Panc1 (cell line): ENCODE measurements at places on chromosomes 5 and 9.

- no peak for DNase-seq
Observed at GRCh38 chr9:95399261-95399660, 81.8 kb upstream of the FANCC start.

GRCh38 chr5:103264508-103264907, 5.9 kb downstream of the MACIR start:
- DNase-seq = no peak

DNA sequence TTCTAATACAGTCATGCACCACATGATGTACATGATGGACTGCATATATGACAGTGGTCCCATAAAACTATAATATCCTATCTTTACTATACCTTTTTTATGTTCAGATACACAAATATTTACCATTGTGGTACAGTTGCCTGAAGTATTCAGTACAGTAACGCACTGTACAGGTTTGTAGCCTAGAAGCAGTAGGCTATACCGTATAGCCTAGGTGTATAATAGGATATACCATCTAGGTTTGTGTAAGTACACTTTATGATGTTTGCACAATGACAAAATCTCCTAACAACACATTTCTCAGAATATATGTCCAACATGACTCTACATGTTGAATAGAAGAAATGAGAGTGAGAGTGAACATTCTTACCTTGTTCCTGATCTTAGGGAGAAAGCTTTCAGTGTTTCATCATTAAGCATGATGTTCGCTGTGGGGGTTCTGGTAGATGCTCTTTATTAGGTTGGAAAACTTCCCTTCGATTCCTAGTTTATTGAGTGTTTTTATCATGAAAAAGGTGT, 31.8 kb downstream of the AMBP start:
- DNase-seq = no peak

DNA sequence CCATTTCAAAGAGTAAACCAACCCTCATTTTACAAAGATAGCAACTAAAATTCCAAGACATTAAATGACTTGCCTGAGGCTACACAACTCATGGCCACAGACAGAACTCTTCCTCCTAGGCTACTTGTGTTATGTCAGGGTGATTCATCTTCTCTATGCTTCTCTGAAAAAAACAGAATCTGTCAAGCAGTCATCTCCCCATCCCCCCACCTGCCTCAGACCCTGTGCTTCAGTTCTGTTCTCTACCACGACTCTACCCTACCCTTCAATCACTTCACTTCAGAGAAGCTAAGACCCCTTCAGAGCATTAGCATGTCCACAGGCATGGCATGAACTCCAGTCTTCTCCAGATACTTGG, 277.7 kb upstream of the PTGER4 start:
- no peak for DNase-seq

- no peak for DNase-seq
Observed at GRCh38 chr9:123660691-123661466, 269.0 kb downstream of the DENND1A start.

GRCh38 chr9:33619666-33620404, 95.8 kb downstream of the ANKRD18B start:
- no peak for DNase-seq

- no peak for DNase-seq
Observed at GRCh38 chr5:179371681-179372680, 26.7 kb upstream of the ADAMTS2 start.

DNA sequence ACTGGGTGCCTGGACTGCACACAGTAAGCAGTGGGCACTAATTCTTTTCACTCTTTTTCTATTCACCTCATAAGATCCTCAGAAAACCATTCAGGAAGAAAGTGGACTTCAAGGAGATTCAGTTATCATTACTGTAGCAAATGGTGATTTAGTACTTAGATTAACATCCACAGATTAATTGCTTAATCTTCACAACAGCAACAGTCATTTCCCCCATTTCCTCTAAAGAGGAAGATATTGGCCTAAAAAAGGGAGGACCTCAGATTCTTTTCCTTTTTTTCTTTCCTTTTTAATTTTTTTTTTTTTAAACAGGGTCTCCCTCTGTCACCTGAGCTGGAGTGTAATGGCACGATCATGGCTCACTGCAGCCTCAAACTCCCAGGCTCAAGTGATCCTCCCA, 64.4 kb downstream of the AUH start:
- no peak for DNase-seq

GRCh38 chr5:63022403-63022802, 443.8 kb downstream of the LRRC70 start:
- no peak for DNase-seq
